ENCODE measurements at places on chromosomes 7 and 10. TPM values are rescaled to one million over a fixed set of nuclear protein-coding genes. Genes with fewer than 3 reads are reported as not detected.

DNA sequence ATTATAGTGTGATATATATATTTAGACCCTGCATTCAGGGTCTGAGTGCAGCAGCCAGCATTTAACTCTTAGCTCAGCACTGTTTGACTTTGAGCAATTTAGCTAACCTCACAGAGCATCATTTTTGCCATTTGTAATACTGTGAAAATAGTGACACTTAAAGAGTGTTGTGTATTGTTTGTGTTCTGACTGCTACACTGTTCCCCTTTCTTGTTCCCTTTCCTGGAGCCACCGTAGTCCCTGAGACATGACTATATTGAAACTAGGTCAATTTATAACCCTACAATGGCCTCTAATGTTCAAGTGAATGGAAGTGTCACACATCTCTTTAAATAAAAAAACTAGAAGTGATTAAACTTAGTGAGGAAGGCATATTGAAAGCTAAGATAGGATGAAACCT, 20.3 kb upstream of the CD36 start:
- no peak for DNase-seq

DNA sequence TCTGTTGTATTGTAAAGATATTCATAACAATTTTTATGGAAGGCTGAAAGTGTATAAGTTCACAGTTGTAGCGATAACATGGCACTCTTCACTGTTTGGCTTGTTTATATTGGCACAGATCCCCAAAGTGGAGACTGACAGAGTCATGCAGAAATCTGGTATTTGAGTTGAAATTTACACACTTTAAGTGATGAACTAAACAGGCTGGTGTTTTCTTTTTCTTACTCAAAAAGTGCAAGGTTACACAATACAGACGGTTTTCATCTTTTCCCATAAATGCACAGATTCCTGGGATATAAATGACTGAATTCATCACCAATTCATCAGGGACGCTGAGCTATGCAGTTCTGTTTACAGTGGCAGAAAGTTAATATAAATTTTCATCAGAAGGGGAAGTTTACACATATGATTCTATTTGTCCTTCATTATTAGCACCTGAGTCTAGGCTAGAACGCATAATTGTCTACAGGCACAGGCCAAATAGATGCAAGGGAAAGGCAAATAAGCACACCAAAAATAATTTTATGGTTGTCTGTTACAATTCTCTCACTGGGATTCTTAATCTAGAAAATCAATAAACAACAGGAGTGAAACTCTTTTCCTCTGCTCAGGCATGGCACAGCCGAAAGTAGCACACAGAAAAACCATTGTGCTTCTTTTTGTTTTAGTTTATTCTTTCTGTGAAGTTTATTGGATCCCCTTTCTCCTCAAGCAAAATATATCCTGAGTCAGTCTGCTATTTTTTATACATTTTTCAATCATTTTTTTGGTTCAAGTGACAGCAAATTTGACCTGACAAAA, 88.0 kb downstream of the FOXP2 start:
- no peak for DNase-seq

DNA sequence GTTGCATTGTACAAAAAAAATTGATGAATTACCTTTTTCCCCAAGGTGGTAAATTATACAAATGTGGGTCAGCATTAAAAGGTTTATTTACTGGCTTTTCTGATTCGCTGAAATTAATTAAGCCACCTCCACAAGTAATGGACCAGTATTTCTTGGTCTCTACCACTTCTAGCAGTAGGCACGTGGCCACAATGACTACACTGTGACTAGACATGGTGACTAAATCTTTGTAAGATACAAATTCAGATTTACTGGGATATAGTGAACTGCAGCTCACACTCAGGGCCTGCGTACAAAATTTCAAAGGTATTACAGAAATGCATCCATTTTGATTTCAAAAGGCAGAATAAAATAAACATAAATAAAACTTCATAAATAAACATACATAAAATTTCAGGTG, 10.9 kb downstream of the HPSE2 start:
- no peak for DNase-seq

- DNase-seq = no peak
Measured at GRCh38 chr10:60352105-60352504, 37.6 kb downstream of the ANK3 start.

- DNase-seq = no peak
Measured at GRCh38 chr7:129388333-129389098, 45.7 kb upstream of the STRIP2 start.

TSPAN12 gene
- total RNA-seq = 0.81 TPM

AUTS2 gene
- total RNA-seq = 14.8 TPM

DGKB gene
- total RNA-seq = not detected

ECHDC3 gene
- total RNA-seq = 11.8 TPM

CYP51A1 gene
- total RNA-seq = 38.8 TPM

GALNT17 gene
- total RNA-seq = not detected
